ENCODE measurements at places on chromosomes 12 and 14.

- no peak for DNase-seq
Observed at GRCh38 chr14:57089901-57090300, 178.8 kb downstream of the EXOC5 start.

DNA sequence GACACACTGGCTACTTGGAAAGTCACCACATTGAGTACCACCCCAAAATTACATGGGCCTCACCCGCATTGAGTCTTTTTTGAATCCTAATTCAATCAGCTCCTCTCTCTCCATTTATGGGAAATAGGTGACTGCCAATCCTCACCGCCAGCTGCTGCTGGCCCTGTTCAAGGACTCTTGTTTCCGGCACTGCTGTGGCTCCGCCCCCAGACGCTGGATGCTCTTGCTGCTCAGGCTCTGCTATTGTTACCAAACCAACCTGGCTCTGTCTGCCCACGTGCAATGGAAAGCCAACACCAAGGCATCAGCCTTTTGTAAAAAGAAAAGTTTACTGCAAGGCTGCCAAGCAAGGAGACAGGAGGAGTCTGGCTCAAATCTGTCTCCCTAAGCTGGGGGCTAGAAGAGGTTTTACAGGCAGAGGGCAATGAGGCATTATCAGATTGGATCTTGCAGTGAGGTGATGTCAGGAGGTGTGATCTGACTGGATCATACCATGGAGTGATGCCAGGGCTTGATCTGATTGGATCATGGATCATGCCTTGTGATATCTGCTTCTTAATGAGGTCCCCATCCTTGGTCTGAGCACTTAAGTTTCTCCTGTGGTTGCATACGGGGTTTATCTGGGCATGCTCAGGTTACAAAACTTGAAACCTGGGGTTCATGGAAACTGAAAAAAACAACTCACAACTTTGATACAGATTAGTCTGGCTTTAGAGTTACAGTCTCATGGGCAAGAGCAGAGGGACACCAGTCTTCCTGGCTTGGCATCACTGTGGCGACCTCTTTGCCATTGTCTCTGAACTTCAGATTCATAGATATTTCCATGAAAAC is 117.1 kb upstream of the SLC35F4 start:
- DNase-seq = no peak

DNA sequence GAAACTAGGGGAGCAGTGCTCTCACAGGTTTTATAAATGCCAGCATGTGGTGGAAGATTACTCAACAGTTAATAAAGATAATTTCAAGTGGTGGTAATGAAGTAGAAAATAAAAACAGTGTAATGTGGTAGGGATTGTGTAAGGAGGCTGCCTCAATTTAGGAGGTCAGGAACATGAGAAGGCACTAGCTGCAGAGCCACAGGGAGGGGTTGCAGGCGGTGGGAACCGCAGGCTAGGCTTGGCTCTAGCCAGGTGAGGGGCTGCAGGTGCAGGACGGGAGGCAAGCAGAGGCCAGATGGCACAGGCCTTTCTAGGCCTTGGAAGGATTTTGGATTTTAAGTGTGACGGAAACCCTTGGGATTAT is 768 bp downstream of the METTL25 start:
- peak; percentile 11 for DNase-seq

DNA sequence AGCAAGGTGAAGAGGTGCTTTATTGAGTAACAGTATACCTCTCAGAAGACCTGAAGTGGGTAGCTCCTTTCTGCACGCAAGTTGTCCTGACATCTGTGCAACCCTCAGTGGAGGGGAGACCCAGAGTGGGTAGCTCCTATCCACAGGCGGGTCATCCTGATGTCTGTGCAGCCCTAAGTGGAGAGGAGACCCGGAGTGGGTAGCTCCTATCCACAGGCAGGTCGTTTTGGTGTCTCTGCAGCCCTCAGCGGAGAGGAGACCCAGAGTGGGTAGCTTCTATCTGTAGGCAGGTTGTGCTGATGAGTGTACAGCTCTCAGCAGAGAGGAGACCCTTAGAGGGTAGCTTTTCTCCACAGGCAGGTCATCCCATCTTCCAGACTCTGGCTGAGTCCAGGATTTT is 45.1 kb upstream of the PRPF39 start:
- no peak for DNase-seq

DNA sequence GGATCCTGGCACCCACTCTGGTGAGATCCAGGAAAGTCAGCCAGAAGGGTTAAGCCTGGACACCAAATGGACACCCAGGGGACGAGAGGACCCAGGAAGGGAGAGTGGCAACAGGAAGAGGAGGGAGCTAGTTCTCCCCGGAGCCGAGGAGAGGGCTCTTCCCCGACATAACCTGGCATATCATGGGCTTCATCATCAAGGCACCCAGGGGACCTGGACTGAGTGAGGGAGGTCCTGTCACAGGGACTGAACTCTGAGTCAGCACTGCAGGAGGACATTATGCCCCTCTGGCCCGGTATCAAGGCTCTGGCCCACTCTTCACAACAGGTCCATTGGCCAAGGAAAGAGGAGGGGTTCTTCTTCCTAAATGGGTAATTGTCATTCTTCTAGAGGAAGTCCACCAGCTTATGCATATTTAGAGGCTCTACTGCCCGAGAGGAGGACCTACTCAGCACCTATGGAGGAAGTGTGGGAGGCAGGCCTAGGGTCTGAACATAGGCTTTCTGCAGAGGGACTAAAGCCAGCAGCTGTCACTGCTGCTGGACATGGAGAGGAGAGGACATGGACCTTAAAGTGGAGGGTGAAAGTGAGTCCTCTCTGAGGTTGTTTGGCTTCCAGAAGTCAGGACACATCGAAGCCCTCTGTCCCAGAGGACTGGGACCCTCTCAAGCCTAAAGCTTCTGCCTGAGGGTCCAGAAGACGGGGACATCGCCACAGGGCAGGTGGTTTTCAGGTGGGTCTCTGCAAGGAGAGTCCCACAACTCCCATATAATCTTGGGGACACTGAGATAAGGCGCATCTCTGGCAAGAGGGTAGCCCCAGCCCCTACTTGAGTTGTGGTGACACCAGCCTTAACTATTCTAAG is 18.6 kb downstream of the ISCA2 start:
- DNase-seq = no peak

DNA sequence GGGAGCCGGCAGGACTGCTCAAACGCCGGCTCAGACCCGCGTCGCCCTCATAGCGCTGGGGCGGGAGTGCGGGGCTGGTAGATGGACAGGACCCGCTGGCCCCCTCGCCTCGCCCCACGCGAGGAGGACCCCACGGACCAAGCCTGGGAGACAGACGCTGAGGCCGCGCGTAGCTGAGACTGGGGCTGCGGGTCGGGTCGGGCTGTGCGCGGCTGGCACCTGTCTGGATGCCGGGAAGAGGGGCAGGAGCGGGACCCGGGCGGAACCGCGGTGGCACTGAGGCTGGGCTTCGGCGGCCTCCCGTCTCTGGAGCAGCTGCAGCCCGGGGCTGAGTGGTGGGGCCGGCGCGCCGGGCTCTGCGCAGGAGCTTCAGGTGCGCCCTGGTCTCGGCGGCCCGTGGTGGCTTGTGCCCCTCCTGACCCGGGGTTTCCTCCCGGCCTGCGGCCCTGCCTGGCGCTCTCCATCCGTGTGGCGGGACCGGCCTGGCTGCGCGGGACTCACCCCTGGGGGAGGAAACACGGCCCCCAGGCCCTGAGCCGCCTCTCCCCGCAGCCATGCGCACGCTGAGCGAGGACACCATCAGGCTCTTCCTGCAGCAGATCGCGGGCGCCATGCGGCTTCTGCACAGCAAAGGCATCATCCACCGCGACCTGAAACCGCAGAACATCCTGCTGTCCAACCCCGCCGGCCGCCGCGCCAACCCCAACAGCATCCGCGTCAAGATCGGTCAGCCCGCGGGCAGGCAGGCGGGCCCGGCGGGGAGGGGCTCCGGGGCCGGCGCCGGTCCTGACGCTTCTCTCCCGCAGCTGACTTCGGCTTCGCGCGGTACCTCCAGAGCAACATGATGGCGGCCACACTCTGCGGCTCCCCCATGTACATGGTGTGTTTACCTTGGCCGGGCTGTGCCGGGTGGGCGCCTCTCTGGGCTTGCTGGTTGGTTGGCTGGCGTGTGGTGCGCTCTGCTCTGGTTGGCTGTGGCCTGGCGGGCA is 14.0 kb downstream of the ULK1 start:
- no peak for DNase-seq

GRCh38 chr12:58309806-58310205 is 368.4 kb downstream of the ATP23 start:
- DNase-seq = no peak

DNA sequence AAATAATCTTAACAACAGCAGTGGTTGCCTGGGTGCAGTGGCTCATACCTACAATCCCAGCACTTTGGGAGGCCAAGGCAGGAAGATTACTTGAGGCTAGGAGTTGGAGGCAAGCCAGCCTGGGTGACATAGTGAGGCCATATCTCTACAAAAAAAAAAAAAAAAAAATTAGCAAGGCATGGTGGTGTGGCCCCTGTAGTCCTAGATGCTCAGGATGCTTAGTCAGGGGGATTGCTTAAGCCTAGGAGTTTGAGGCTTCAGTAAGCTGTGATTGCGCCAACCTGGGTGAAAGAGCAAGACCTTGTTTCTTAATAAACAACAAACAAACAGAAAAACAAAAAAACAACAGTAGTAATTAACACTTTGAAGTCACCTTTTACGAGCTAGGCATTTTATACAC is 642 bp upstream of the ACSM4 start:
- no peak for DNase-seq

DNA sequence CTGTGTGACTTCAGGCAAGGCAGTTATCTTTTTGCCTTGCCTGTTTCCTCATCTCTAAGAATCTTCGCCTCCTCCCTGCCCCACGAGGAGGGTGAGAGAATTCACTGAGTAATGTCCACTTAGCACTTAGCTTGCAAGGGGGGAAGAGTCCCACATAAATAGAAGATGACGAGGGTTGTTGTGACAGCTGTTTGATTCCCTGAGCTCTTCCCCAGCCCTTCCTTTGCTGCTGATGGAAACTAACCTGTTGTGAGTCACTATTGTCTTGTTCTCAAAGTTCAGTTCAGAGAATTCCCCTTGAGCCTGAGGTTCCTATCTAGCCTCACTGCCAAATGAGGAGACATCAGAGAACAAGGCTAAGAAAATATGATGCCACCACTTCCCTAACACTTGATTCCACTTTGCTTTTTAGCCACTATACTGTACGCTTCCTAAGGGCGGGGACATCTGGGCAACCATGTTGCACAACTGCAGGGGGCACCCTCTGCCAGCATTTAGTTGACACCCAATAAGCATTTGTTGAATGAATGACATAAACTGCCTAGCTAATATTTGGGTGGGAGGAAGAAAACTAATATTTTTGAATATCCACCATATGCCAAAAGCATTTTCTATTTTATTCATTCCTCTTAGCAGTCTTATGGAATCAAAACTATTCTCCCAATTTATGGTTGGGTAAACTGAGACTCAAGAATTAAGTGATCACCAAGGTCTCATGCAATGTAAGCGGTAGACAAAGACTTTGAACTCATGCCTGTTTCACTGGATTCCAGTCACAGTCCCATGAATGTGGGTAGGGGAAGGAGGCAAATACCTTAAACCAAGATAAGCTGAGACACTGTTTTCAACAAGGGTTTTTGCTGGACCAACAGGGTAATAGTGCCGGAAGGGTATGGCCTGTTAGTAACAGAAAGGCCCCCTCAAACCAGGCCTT is 77.6 kb downstream of the ZFP36L1 start:
- DNase-seq = no peak

GRCh38 chr12:112503512-112503911 is 84.8 kb downstream of the PTPN11 start:
- DNase-seq = no peak

DNA sequence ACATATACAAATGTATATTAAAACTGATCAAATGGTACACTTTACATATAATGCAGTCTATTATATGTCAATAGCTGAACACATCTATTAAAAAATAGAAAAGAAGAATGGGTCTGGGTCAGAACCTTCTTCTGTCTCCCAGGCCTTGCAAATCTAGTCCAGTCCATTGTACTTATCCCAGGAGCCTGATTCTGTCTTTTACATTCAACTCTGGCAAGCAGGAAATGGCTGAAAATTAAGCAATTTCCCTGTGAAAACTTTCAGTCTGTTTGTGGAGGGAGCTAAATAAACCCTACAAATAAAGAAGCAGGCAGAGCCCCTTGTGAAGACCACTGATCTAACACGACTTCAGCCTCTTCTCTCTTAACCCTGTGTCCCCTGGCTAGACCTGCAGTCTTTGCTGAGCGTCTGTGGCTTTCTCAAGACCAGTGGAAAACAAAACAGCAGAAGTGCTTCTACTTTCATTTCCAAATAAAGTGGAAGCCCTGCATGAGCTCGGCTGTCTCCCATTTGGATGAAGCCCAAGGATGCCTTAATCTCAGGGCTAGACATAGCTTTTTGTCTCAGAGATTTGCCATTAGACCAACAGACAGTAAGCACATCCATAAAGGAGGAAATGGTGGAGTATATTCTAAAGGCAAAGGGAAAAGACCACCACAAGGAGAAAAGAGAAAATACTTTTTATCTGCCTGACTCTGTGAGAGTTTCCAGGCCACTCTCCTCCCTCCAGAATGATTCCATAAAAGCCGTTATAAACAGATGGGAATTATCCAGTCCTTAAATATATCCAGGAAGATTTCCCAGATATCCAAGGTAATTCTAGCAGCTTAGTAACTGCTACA is 48.2 kb downstream of the CRACR2A start:
- DNase-seq = no peak

- DNase-seq = no peak
Observed at GRCh38 chr12:42128327-42128726, 16.3 kb downstream of the GXYLT1 start.
